Activated CD4-positive, CD25-positive, alpha-beta regulatory T cell treated with anti-CD3 and anti-CD28 coated beads, Interleukin-2, amount 50 U/mL, for 72 hours (primary cell): ENCODE measurements at places on chromosomes 5 and 9.

GRCh38 chr5:104754311-104754995 is 1191.9 kb upstream of the NUDT12 start:
- no peak for DNase-seq

DNA sequence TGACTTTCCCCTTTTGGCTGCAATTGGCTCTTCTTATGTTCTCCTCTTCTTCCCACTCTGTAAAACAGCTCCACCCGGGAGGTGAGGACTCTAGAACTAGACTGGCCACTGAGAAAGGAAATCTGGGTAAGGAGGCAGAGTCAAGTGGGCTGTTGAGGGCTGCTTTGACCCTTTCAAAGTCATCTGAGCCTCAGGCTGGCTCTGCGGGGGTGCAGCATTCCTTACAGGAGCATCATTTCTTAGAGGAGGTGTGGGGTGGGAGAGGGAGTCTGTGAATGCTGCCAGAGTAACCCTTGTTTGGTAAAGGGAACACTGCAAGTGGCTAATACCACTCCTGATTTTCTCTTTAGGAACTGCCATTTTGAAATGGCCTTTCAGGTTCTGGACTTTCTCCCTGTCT is 377.7 kb upstream of the SMARCA2 start:
- no peak for DNase-seq

- no peak for DNase-seq
Observed at GRCh38 chr5:59767211-59767605, 126.3 kb downstream of the PDE4D start.

GRCh38 chr5:170338933-170339779 is 41.6 kb upstream of the LCP2 start:
- DNase-seq: peak; percentile 62

DNA sequence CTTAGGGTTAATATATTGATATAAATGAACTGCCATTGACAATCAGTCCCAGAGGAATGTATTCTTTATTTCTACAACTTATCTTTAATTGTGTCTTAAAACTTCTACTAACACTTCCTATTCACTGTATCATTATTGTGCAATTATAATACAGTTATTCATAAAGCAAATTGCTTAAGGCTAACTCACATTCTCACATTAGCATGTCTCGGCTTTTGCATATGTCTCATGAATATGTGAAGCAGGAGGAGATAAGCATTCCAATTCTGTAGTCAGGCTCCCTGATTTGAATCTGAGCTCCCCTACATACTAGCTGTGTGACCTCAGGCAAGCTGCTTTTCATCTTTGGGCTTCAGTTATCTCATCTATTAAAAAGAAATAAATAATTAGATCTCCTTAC is 45.4 kb downstream of the PLGRKT start:
- DNase-seq: no peak

DNA sequence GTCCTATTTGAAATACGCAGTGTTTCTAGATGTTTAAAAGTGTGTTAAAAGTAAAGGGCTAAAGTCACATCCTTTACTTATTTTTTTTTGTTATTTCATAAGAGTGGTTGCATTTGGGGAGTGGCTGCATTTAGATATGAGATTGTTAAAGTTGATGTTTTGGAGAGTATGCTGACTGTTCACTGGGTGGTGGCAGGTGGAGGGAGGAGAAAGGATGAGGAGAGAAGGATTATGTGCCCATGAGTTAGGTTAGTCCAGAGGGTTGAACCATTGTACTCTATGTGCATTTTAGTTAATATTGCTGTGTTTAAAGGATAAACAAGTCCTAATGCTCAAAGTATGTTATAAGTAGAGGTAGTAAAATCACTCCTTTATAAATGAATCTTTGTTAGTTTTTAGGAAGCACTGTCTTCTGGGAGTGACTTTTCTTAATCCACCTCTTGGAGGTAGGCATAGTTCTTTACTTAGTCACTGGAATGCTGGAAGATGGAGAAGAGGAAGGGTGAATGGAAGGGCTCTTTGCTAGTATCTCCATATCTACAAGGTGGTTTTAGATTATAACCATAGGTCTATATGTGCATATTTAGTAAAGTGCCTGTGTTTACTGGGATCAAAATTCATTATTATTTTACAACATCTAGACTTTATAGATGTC is 332.3 kb downstream of the NPR3 start:
- DNase-seq: no peak

- DNase-seq: no peak
Observed at GRCh38 chr9:71552480-71552879, 215.8 kb downstream of the CEMIP2 start.

DNA sequence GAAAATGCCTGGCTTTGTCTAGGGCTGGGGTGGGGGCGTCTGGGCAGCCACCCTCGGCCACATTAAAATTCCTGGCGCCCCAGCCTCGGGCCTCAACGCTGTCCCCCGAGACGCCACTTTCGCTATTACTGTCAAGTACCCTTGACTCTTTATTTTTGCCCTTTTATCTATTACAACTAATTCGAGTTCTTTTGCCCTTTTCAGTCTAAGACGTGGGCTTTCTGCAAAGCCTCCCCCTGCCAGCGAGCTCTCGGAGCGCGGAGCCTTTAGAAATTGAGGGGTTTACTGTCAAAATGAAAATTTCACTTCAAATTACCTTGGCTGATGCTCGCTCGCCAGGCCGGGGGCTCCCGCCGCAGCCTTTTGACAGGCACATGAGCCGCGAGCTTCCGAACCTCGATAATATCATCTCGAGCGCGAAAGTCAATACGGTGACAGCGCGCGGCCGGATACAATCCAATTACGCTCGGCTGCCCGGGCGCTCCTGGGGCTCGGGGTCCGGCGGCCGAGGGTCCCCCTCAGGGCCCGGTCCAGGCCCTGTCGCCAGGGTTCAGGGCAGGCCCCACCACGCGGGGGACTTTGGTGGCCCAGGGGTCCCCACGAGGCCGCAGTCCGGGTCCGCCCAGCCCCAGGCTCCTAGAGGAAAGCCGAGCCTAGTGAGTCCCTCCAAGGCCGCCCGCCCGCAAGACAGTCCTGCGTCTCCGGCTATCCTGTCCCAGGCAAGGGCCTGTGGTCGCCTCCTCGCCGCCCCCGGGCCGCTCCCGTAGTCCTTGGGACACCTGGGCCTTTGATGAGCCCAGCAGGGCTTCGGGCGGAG is 6.7 kb downstream of the IRX4 start:
- DNase-seq: no peak

DNA sequence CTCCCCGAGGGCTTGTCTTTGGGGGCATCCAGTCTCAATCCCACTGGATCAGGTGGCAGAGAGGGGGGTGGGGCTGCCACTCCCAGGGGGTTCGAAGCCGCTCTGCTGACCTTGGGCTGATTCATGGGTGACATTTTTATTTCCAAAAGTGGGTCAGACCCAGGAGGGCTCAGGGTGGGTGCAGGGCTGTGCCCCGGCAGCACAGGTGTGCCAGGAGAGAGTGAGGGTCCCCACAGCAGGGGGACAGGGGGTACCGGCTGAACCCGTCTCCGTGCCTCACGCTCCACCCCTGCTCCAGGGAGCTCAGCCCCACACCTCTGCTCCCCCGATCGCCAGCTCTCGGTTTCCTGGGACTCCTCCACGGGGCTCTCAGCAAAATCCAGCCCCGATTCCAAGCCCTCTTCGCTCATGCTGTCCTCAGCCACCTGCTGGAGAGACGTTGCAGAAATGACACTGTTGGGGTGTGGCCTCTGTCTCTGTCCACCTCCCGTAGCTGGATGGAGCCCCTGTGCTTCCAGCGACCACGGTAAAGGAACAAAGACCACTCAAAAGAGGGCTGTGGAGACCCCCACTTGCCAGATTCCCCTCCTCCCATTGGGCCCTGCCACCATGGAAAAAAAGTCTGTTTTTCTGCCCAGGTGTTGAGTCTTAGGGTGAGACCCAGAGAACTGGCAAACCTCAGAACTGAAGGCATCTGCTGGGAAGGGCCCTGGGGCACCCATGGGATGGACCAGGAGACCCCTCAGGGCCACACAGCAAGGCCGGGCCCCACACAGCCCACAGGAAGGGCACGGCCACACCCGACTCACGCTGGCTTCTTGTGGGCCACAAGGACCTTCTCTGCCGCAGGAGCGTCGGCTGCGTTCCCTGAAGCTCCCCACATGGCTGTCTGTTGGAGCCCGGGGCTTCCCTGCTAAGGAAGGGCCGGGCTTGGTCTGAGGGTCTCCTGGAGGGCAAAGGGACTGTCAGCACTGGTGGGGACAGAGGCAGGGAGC is 10.6 kb upstream of the QSOX2 start:
- DNase-seq: no peak

GRCh38 chr9:135865531-135865930 is 41.8 kb downstream of the CAMSAP1 start:
- no peak for DNase-seq

DNA sequence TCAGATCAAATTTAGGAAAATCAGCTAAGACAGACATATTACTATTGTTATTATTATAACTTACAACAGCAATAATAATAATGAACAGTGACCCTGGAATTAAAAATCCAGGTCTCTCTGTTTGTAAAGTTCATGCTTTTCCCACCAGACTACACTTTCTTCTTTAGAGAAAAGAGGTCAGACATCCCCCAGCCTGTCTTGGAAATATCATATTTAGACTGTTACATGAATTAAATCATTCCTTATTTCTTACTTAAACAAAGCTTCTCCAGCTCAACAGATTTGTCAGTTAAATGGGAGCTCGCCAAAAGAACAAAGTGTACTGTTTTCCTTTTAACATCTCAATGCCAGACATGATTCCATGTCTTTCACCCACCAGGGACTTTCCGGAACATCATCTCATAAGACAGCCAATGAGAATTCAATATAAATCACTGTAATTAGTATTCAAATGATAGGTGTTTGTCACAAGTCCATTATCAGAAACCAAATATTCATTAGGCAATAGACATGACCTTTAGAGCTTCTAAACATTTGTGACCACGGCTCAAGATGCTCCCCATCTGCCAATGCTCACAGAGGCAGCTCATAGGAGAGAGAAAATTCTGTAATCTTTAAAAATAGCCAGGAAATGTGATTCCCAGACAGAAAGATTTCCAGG is 351.9 kb downstream of the ENC1 start:
- no peak for DNase-seq

DNA sequence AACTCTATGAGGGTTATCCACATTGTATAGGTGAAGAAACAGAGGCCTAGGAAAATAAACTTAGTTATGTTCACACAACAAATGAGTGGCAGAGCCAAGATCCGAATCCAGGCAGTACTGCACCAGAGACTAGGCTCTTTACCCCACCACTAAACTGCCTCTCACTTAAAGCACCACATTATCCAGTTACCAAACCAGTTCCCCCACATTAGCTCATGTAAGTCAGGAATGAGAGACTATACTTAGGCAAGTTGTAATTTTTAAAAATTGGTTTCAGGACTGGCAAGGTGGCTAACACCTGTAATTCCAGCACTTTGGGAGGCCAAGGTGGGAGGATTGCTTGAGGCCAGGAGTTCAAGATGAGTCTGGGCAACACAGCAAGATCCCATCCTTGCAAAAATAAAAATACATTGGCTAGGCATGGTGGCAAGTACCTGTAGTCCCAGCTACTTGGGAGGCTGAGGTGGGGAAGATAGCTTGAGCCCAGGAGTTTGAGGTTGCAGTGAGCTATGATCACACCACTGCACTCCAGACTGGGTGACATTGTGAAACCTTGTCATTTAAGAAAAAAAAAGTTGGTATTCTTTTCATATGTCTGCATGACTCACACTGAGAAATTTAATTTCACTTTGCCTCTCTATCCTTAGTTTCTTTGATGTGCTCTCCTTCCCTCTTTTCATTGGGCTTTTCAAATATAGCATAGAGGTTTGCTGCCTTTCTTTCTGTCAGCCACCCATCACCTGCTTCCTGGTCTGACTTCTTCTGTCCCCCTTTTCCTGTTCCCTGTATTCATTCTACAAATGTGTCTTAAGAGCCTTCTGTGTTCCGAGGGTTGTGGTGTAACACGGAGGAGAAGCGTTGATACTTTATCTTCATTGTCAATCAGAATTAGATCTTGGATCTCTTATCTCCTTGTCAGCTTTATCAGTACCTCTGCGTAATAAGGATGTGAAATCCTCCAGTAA is 64.7 kb downstream of the ERMP1 start:
- no peak for DNase-seq

- DNase-seq: no peak
Observed at GRCh38 chr9:91037511-91038482, 236.2 kb downstream of the SYK start.

DNA sequence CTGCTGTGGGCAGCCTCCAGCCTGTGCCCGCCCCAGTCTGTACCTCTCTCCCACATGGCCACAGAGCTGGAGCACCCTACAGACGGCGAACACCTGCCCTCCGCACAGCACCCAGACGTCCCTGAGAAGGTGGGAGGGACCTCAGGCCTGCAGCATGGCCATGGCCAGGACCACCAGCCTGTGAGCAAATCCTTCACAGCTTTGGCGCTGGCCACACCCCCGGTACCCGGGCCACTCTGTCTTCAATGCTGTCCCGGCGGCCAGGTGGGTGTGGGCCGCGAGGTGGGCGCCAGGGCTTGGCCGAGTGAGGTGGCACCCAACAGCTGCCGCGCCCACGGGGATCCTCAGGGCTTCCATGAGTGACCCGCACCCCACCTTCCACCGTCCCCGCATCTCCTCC is 18.7 kb downstream of the NOTCH1 start:
- no peak for DNase-seq

DNA sequence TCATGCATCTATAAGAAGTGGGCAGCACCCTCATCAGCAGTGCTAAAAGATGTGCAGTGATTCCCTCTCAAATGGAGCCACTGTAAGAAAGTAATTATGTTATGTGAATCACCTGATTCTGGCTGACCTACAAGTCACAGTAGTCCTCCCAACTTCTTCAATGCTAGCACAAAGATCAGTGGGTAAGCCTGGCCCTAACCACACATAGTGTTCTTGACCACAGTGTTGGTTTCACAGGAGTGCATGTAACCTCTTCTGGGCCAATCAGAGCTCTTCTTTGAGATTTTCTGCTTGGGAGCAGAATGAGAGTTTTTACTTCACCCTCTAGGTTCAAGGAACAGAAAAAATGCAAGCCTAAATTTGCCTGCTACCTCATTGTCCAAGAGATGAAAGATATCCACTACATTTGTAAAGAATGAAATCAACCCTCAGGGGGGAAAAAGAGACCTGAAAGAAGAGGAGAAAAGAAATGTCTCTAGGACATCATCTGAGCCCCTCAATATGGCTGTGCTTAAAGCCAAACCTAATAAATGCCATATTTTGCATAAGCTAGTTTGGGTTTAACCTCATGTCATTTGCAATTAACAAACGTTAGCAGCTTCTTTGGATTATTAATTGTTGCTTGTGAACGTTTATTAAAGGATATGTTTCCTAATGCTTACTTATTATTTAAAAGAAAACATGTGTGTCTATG is 65.3 kb upstream of the ADRB2 start:
- no peak for DNase-seq

DNA sequence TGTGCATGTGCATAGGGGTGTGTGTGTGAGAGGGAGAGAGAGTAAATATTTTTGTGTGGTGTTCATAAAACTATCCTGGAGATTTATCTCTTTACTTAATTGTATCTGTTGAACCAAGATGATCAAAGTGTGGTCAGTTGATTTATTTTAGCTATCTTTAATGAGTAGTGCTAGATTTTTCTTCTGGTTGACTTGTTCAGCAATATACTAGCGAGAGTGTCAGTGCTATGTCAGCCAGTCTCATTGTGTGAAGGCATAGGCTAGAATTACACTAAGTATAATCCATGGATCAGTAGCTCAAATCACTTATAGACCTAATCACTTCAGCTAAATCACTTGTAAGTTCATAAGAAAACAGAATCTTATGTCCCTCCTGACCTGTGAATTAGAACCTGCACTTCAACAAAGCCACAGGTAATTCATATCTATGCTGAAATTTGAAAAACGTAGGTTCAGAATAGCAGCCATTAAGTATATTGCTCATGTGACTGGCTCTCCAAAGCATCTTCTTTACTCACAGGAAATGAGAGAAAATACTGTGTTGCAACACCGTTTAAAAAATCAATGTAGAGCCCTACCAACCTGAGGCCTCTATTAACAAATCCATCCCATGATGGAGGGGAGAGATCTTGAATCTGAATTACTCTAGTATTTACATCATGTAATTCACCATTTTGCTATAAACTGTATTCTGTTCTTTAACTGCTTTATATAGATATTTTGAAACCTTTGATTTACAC is 203.1 kb upstream of the ACTBL2 start:
- DNase-seq: no peak
